Stromal cell of bone marrow (primary cell): ENCODE measurements at places on chromosomes 2 and 18.
A peak's percentile ranks its signal among the peaks of the same experiment; 100 is the strongest.

DNA sequence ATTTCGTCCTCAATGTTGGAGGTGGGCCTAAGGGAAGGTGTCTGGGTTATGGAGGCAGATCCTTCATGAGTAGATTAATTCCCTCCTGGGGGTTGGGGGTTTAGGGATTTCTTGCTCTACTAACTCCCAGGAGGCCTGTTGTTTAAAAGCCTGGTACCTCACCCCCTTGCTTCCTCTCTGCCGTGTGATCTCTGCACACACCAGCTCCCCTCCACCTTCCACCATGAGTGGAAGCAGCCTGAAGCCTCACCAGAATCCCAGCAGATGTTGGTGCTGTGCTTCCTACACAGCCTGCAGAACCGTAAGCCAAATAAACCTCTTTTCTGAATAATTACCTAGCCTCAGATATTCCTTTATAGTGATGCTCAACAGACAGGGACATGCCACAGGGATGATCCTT, 141.5 kb downstream of the ZNF516 start:
- no peak for DNase-seq

- no peak for DNase-seq
Measured at GRCh38 chr2:100008956-100009355, 133.4 kb downstream of the AFF3 start.

DNA sequence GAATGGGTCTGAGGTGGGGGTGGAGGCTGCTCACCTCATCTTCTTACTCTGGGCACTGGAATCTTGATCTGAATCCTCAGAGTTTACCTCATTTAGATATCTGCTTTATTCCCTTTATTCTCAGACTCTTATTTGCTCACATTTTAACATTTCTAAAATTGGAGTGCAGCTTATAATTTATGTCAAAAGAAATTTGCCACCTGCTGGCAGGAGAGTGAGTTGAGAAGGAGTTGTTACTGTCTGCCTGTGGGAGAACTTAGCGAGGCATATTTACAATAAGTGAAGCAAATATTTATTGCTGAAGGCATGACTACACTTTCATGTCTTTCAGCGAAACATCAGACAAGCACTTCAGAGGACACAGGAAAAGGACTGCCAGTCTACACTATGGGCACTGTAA, 16.4 kb upstream of the KIAA2012 start:
- no peak for DNase-seq

DNA sequence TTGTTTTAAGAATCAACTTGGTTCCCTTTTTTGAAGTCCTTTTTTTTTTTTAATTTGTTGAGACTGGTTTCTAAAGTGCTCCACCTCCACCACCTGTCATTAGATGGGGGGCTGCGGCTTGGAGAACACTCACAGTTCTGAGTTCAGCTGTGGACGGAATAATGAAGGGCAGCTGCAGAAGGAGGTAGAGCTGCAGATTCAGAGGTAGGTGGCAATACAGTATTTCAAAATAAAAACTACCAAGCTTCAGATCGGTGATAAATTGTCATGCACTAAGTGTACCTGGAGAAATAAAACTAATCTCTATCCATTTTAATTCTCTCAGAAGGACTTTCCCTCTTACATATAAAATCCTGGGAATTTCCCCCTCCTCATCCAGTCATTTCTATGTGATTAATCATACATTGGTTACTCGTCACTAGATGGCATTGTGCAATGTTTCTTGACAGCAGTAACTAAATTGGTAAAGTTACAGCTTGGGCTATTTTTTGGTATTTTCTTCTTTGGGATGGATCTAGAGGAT, 81.1 kb upstream of the SLC39A10 start:
- DNase-seq = peak; percentile 85

GRCh38 chr2:64036034-64036705, 16.9 kb upstream of the VPS54 start:
- DNase-seq = peak; percentile 59
